ENCODE measurements at places on chromosomes 1 and 21.

DNA sequence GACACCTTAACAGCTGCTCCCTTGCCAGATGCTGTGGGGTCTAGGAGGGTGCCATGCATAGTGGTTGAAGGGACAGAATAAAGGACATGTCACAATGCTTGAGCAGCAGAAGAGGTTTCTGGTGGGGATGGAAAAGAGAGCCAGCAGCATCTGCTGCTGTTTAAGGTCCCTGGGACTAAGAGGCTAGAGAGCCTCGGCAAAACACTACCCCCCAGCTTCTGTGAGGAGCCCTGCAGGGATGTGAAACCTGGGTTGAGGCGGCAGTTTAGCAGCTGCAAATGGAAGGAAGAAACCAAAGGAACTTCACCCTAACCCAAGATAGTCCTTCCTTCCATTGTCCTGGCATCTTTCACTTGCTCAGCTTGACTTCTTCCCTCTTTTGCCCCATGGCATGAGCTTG, 39.4 kb downstream of the PLXNA2 start:
- peak; percentile 72 for DNase-seq

DNA sequence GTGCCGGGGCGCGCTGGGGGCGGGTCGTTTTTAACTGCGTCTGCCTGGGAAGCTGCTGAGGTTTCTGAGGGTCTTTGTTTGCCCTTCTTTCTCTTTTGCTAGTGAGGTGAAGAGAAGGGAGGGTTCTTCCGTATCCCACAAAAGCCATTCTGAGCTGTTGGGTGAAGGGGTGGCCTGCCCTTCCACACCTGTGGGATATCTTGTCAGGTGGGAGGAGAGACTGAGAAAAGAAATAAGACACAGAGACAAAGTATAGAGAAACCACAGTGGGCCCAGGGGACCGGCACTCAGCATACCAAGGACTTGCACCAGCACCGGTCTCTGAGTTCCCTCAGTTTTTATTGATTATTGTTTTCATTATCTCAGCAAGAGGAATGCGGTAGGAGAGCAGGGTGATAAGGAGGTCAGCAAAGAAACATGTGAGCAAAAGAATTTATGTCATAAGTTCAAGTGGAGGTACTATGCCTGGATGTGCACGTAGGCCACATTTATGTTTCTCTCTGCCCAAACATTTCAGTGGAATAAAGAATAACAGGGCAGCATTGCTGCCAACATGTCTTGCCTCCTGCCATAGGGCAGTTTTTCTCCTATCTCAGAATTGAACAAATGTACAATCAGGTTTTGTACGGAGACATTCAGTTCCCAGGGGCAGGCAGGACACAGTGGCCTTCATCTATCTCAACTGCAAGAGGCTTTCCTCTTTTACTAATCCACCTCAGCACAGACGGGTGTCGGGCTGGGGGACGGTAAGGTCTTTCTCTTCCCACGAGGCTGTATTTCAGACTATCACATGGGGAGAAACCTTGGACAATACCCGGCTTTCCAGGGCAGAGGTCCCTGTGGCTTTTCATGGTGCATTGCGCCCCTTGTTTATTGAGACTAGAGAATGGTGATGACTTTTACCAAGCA, 972 bp downstream of the PGBD2 start:
- no peak for DNase-seq

GRCh38 chr1:27951396-27951795, 8.4 kb upstream of the XKR8 start:
- DNase-seq: no peak

GRCh38 chr1:219882096-219882495, 46.3 kb downstream of the SLC30A10 start:
- no peak for DNase-seq

GRCh38 chr1:26853156-26853555, 9.8 kb upstream of the SFN start:
- DNase-seq: peak; percentile 60

GRCh38 chr1:184503221-184503749, 116.5 kb downstream of the C1orf21 start:
- DNase-seq: no peak

- DNase-seq: no peak
These were observed 38.9 kb downstream of the SDCCAG8 start for GRCh38 chr1:243294723-243295121.

DNA sequence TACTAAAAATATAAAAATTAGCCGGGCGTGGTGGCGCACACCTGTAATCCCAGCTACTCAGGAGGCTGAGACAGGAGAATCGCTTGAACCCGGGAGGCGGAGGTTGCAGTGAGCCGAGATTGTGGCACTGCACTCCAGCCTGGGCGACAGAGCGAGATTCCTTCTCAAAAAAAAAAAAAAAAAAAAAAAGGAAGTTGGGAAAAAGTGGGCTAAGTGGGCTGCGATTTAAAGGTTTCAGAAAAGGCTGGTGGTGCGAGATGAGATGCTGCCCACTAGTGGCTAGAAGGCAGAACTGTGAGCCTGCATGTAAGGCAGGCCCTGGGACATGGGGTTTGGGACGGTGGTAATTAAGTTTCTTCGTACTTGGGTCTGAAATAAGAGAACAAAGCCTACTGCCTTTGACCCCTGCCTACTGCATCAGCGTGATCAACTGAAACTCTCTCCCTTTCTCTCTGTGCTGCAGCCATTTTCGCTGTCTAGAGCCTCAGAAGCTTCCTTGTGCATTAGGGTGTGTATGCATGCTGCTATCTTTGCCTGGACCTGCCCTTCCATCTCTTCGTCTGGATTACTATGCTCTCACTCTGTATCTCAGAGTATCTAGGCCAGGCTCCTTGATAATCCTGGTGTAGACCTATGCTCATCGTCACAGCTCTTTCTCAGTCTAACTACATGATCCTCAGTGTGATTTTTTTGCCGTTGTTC, 12.4 kb downstream of the FMOD start:
- DNase-seq: peak; percentile 53

DNA sequence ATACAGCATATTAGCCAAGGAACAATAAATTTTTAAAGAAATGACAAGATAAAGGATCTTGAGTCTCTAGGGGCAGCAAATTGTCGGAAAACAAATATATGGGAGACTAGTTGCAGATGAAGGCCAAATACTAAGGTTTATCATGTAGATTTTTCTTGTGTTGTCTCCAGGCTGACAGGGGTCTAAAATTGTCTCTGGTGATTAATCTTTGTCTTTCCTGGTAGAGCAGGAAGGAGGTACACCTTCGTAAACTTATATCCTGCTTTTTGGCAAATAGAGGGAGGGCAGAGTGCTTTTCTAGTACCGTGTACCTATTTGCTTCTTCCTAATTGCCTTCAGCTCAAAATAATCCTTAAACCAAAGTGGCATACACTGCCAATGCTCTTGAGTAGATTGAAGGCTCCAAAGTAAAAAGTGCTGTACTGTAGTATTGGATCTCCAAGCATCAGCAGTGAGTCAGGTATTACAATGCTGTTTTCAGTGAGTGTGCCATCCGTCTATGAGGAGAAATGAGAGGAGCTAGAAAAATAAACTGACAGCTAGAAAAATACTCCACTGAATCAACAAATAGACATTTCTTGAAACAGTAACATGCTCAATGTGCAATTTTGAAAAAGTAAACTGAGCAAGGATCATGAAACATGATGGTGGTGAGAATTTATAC, 1.8 kb upstream of the LEPR start:
- no peak for DNase-seq

- no peak for DNase-seq
These were observed 79.0 kb upstream of the SYT6 start for GRCh38 chr1:114232691-114233090.

DNA sequence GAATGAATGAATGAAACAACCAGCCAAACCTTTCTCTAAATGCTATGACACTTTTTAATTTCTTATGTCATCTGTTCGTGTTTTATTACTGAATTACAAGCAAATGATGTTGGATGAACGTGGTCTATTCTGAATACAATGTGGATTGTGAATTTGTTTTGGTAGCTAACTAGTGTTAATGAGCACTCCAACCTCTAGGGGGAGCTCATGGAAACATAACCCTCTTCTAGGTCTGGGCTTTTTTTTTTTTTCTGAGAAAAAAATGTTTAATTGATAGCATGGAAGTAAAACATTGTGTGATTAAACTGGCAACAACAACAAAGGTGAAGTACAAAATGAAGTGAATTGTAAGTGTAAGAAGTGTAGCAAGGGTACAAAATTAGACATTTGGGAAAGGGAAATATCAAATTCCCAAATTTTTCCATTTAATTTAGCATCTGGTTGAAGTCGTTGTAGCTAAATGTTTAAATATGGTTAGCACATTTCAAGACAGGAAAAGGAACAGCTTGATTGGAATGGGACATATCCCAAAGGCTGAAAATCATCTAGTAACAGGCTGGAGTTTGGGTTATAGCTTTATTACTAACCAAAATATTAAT, 42.6 kb upstream of the PTGS2 start:
- DNase-seq: peak; percentile 65

Measured in MV-4-11 (cell line).